ENCODE measurements at places on chromosomes 7 and 10. TPM values are rescaled to one million over a fixed set of nuclear protein-coding genes. Genes with fewer than 3 reads are reported as not detected.

WBP1L gene
- polyA plus RNA-seq = 34.6 TPM

FZD1 gene
- 13.2 TPM for polyA plus RNA-seq

- no peak overlapping the region for H3K4me3 ChIP-seq
- no peaks in the 10 kb centered on the region for H3K36me3 ChIP-seq
- DNase-seq = no peak
These were observed 12.9 kb downstream of the EXOC4 start for GRCh38 chr7:133265821-133266220.

DNA sequence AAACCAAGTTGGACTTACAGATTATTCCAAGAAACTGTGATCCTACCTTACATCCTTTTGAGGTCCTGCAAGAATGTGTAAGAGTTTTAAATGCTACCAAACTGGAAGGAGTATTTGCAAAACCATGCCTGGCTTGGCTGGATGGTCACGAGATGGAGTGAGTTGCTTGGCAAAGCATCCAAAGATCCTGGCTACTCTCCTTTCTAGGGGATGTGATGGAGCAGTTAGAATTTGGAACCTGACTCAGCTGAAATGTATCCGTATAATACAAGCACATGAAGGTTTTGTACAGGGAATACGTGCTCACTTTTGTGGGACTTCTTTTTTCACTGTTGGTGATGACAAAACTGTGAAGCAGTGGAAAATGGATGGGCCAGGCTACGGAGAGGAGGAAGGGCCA, 13.3 kb upstream of the SYPL1 start:
- no peaks in the 10 kb centered on the region for H3K4me1 ChIP-seq
- no peak overlapping the region for H3K27ac ChIP-seq
- H3K4me3 ChIP-seq = no peak overlapping the region
- no peaks in the 10 kb centered on the region for H3K27me3 ChIP-seq

PLXNA4 gene
- 3.2 TPM for polyA plus RNA-seq

GSDME gene
- polyA plus RNA-seq = 87.6 TPM

- DNase-seq = no peak
- no peak overlapping the region for H3K27ac ChIP-seq
- H3K4me3 ChIP-seq = no peak overlapping the region
These were observed 4.2 kb downstream of the C10orf67 start for GRCh38 chr10:23340354-23340753.

TAS2R41 gene
- polyA plus RNA-seq = not detected

KIF20B gene
- 8.2 TPM for polyA plus RNA-seq

DNA sequence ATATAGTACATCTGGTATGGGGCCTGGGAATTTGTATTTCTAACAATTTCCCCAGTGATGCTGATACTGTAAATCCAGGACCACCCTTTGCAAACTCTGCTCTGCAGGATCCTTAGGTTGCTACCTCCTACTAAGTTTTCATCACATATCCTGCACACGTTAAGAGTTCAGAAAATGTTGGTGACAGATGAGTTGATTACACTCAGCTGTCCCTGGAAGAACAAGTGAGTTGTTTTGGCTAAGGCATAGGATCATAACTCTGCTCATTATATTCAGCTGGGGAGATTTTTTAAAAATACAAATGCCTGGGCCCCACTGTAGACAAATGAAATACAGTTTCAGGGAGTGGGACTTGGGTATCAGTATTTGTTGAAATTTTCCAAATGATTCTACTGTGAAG, 274.6 kb upstream of the HABP2 start:
- no peaks in the 10 kb centered on the region for H3K36me3 ChIP-seq
- no peak overlapping the region for H3K4me3 ChIP-seq
- DNase-seq = no peak

PCLO gene
- 10.7 TPM for polyA plus RNA-seq

- H3K27ac ChIP-seq = no peak overlapping the region
- H3K27me3 ChIP-seq = no peaks in the 10 kb centered on the region
- H3K4me1 ChIP-seq = no peaks in the 10 kb centered on the region
- DNase-seq = no peak
- no peak overlapping the region for H3K4me3 ChIP-seq
These were observed 61.6 kb downstream of the CLEC2L start for GRCh38 chr7:139585042-139585441.

DNA sequence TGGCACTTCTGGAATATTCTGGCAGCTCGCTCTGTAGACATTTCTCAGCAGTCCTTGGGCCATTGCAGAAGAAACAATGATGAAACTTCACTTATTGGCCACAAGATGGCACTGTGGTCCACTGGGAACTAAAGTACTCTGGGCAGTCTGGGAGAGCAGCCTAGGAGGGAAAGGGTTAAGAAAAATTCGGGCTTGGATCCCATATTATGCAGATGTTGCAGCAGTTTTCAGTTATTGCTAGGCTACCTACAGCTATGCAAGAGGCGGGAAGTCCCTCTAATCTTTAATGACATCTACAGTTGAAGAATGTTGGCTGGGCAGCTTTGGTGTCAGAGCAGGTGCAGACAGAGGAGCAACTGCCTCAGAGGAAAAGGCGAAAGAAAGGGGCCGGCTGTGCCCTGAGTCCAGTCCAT, 201.7 kb upstream of the PRSS58 start:
- no peak overlapping the region for H3K27ac ChIP-seq
- H3K4me1 ChIP-seq = no peaks in the 10 kb centered on the region
- DNase-seq = peak; percentile 42
- no peaks in the 10 kb centered on the region for H3K36me3 ChIP-seq

NUTM2E gene
- 0.09 TPM for polyA plus RNA-seq

GRCh38 chr7:155365146-155365874, 67.6 kb downstream of the INSIG1 start:
- no peaks in the 10 kb centered on the region for H3K36me3 ChIP-seq
- H3K27me3 ChIP-seq = peaks cover 68% of the 10 kb centered on the region
- no peak for DNase-seq
- H3K4me1 ChIP-seq = peaks cover 10% of the 10 kb centered on the region
- no peak overlapping the region for H3K27ac ChIP-seq

GRCh38 chr10:70607936-70608335, 5.4 kb upstream of the PRF1 start:
- no peaks in the 10 kb centered on the region for H3K27me3 ChIP-seq
- H3K4me1 ChIP-seq = no peaks in the 10 kb centered on the region
- no peak overlapping the region for H3K4me3 ChIP-seq
- H3K36me3 ChIP-seq = no peaks in the 10 kb centered on the region
- no peak overlapping the region for H3K27ac ChIP-seq

- no peak for DNase-seq
- no peaks in the 10 kb centered on the region for H3K36me3 ChIP-seq
- no peaks in the 10 kb centered on the region for H3K4me1 ChIP-seq
- H3K27ac ChIP-seq = no peak overlapping the region
- H3K4me3 ChIP-seq = no peak overlapping the region
These were observed 235.2 kb upstream of the SP4 start for GRCh38 chr7:21192657-21193056.

GRCh38 chr7:73871163-73872011, 10.4 kb downstream of the TMEM270 start:
- H3K4me1 ChIP-seq = peaks cover 34% of the 10 kb centered on the region
- no peak overlapping the region for H3K4me3 ChIP-seq
- H3K27ac ChIP-seq = peak overlapping the region; percentile 69
- H3K27me3 ChIP-seq = no peaks in the 10 kb centered on the region
- no peaks in the 10 kb centered on the region for H3K36me3 ChIP-seq
- DNase-seq = peak; percentile 54

ARHGEF35 gene
- polyA plus RNA-seq = 30.6 TPM

DNA sequence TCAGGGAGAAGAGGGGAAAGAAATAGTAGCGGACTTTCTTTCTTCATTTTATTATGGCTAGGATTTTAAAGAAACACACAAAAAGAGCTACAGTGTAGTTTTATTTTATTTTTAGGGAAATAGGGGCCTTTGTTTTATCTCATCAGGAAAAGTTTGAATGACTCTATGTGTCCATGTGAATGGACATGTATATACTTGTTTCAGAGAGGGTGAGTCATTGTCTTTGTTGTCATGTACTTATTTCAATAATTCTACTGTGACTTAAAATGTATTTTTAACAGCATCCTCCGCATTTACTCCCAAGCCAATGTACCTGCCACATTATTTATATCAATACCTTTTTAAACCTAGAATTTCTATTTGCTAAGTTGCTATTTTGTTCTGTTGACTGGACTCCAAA, 569.5 kb downstream of the SORCS3 start:
- no peak overlapping the region for H3K27ac ChIP-seq
- no peak for DNase-seq
- no peaks in the 10 kb centered on the region for H3K36me3 ChIP-seq
- H3K4me1 ChIP-seq = no peaks in the 10 kb centered on the region

GRCh38 chr10:103839872-103840739, 15.3 kb downstream of the SH3PXD2A start:
- H3K4me1 ChIP-seq = peaks cover 67% of the 10 kb centered on the region
- H3K36me3 ChIP-seq = no peaks in the 10 kb centered on the region
- DNase-seq = no peak
- peak overlapping the region; percentile 19 for H3K27ac ChIP-seq
- H3K27me3 ChIP-seq = no peaks in the 10 kb centered on the region
- H3K4me3 ChIP-seq = no peak overlapping the region

C7orf57 gene
- 0.28 TPM for polyA plus RNA-seq

GRCh38 chr10:1807924-1808323, 70.6 kb upstream of the ADARB2 start:
- H3K4me3 ChIP-seq = no peak overlapping the region
- no peak overlapping the region for H3K27ac ChIP-seq
- H3K27me3 ChIP-seq = no peaks in the 10 kb centered on the region

GIMAP6 gene
- 10.7 TPM for polyA plus RNA-seq

DNA sequence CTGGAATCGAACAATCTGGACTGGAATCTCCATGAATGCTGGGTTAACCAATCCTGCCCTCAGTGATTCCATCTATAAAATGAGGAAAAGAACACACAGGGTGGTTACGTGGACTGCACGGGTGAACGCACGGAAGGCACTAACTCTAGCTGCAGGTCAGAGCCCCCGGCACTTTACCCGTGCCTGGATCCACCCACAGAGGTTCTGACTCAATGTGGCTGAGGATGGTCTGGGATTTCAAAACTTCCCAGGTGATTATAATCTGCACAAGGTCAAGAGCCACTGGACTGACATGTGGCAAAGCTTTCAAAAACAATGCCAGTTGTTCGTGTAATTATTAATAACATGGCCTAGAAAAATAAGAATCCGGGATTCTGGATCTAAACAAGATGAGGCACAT, 29.2 kb downstream of the KIAA1549 start:
- H3K4me3 ChIP-seq = no peak overlapping the region
- H3K27me3 ChIP-seq = no peaks in the 10 kb centered on the region
- no peaks in the 10 kb centered on the region for H3K36me3 ChIP-seq
- no peak for DNase-seq

EPHB4 gene
- 30.4 TPM for polyA plus RNA-seq

- peak; percentile 67 for DNase-seq
- H3K27ac ChIP-seq = no peak overlapping the region
- no peaks in the 10 kb centered on the region for H3K27me3 ChIP-seq
- H3K36me3 ChIP-seq = peaks cover 11% of the 10 kb centered on the region
- H3K4me3 ChIP-seq = no peak overlapping the region
- no peaks in the 10 kb centered on the region for H3K4me1 ChIP-seq
These were observed 105.5 kb downstream of the SEPTIN7 start for GRCh38 chr7:35906191-35906908.

- DNase-seq = no peak
- H3K4me1 ChIP-seq = peaks cover 15% of the 10 kb centered on the region
- no peaks in the 10 kb centered on the region for H3K27me3 ChIP-seq
- no peak overlapping the region for H3K27ac ChIP-seq
- H3K36me3 ChIP-seq = no peaks in the 10 kb centered on the region
These were observed 454.5 kb upstream of the ZMIZ1 start for GRCh38 chr10:78614267-78614666.

UPK3BL2 gene
- polyA plus RNA-seq = 17.0 TPM

CALML3 gene
- polyA plus RNA-seq = 0.09 TPM

DNA sequence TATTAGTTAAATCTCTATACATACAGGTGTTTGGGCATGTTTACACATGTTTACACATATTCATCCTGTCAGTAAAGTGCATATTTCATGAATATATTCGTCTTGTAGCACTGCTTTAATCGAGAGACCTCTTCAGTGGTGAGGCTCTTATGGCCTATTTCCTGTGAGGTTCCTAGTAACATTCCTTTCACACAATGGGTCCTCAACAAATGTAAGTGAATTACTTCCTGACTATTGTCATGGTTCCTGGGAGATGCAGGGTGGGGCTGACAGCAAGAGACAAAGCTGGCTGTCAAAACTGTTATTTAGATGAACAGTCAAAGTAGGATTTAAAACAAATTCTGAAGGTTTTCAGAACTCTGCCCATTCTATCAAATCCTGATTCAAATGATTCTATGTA, 12.4 kb upstream of the SEMA3A start:
- no peak for DNase-seq
- no peak overlapping the region for H3K4me3 ChIP-seq
- no peaks in the 10 kb centered on the region for H3K4me1 ChIP-seq
